ENCODE measurements at places on chromosomes 3 and 15.

DNA sequence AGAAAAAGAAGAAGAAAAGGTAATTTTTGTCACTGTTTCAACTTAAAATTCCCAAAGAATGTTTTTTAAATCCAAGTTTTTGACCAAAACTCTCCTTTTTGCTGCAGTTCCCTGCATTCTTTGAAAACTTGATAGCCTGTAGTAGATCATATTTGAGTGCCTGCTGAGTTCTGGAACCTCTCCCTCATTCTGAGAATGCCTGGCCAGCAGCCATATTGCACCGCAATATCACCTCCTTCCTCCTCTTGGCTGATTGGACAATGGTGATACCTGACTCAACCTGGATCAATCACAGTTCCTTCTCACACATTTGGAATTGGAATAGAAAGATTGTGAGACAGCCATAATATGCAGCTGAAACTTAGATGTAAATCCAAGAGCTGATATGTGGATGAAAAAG, 97.6 kb upstream of the GAP43 start:
- no peak for DNase-seq

GRCh38 chr3:149563114-149563513, 88.6 kb downstream of the TM4SF4 start:
- no peak for DNase-seq

DNA sequence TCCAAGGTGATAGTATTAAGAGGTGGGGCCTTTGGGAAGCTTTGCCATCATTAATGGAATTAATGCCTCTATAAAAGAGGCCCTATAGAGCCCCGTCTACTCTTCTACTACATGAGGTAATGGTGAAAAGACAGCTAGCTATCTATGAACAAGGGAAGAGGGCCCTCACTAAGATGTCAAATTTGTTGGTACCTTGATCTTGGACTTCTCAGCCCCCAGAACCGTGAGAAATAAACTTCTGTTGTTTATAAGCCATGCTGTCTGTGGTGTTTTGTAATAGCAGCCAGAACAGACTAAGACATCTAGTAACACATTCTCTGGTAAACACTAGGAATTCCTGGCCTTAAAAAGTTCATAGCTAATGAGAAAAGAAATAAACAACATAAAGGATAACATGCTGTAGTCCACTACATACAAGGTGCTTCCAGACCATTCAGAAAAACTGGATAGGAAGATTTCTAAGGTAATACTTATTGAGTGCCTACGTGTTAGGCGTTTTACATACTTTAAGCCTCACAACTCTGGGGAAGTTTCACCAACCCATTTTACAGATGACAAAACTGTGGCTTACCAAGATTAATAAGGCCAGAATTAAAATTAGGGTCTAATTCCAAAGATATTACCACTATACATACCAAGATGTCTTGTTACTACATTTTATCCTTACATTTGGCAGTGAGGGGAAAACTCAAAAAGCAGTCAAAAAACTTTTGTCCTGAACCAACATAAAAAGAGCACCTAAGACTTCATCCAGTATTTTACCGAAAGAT, 3.2 kb downstream of the UBE3A start:
- no peak for DNase-seq

DNA sequence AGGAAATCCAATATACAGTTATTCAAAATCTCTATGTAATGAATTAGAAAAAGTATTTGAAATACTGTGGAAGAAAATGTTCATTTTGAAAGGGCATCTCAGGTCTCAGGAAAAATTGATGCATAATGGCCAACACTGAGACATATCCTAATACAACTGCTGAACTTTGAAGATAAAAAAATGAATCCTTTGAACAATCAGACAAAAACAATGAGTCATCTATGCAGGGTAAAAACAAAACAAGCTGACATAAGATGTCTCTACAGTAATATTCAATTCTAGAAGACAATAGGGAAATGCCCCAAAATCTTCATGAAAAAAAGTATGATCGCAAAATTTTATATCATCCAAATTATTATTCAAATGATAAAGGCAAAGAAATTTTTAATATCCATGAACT, 34.0 kb upstream of the ZNF280D start:
- DNase-seq, result no peak

DNA sequence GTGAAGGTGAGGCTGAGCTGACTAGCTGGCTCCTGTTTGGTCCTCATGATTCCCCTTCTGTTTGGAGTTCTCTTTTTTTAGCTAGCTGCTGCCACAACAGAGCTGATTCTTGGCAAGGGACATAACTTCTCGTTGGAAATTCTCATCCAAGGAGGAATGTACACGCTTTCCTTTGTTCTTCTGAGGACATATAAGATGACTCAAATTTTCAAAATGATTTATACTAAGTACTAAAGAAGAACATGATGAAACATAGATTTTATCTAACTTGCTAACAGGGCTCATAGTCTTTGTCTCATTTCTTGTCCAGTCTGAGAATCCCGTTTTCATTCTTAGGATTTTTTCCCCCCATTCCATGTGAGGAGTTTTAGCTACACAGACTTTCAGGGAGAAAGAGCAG, 2.9 kb upstream of the TFG start:
- no peak for DNase-seq

- no peak for DNase-seq
These were observed 49.6 kb downstream of the TRAK1 start for GRCh38 chr3:42140665-42141203.

DNA sequence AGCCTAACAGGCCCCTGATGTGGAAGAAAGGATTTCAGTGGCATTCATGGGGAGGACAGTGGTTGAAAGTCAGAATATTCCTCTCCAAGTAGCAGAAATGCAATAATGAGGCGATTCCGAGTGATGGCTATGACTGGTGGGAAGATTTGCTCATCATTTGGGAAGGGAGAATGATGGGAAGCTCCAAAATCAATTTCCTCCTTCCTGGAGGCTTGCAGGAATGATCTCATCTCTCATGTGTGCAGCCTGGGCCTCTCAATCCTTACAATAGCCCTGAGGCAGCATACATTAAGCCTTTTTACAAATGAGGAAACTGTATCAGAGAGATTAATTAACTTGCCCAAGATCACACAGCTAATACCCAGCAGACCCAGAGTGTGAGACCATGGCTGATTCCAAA, 58.7 kb downstream of the BOC start:
- no peak for DNase-seq

- DNase-seq, result no peak
These were observed 175.9 kb downstream of the VGLL3 start for GRCh38 chr3:86814918-86815655.

DNA sequence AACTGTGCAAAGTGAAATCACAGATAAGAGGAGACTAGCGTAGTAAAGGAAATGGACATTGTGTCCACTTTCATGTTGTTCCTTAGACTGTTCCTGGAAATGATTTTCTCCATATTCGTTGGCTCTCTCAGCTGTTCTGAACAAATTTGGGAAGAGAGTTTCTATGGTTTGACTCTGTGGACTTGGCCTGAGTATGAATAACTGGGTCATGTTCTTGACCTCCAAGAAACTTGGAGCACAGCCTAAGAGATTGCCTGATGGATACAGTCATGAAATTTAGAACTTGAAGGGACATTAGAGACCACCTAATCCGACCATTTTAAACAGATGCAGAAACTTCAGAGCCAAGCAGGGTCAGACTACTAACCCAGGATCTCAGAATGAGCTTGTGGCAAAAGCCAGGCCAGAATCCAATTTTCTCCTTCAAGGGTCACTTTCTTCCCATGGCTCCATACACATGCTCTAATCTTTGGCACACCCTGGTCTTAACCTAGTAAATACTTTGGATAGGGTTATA, 430.4 kb downstream of the RBMS3 start:
- no peak for DNase-seq

GRCh38 chr15:52144656-52145178, 32.1 kb upstream of the BCL2L10 start:
- no peak for DNase-seq

DNA sequence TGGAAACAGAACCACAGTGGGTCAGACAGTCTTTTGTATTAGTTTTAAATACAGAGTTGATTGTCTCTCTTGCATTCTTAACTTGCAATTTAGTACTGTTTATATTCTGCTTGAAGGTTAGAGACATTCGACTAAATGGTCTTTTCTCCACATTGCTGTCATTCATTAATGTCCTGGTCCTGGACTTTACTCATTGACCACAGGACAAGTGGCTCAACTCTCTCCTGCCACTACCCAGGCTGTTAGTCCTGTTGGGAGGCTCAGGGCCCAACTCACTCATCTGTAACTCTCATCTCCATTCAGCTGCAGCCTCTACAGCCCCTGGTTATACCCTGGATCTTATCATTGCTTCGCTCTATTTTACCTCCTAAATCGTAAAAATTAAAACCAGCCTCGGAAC, 427.4 kb downstream of the LPP start:
- DNase-seq, result no peak

- DNase-seq, result no peak
These were observed 2.2 kb downstream of the VPS8 start for GRCh38 chr3:184814214-184814613.

DNA sequence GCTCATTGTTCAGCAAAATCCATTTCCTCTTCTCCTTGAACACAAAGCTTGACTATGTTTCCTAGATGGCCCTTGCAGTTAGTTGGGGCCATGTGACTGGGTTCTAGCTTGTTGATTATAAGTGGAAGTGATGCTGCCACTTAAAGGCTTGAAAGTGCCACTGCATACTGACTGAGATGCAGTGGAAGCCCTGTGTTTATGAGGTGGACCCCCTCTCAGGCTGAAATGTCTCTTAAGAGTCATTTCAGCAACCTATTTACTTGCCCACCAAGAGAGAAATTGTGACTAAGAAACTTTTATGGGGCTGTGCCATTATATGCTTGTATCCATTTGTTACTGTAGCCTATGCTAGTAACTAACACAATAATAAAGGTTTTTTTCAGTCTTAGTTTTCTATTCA, 8.4 kb upstream of the ANP32A start:
- no peak for DNase-seq

DNA sequence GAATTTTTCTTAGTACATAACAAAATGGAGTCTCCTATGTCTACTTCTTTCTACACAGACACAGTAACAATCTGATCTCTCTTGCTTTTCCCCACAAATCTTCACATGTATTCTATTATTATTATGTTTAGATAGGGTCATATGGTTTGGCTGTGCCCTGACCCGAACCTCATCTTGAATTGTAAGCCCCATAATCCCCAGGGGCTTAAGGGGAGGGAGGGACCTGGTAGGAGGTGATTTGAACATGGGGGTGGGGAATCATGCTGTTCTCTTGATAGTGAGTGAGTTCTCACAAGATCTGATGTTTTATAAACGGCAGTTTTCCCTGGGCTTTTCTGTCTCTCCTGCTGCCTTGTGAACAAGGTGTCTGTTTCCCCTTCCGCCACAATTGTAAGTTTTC, 86.7 kb upstream of the SELENOK start:
- DNase-seq, result no peak

- no peak for DNase-seq
These were observed 65.3 kb downstream of the LRTM1 start for GRCh38 chr3:54862526-54862925.

DNA sequence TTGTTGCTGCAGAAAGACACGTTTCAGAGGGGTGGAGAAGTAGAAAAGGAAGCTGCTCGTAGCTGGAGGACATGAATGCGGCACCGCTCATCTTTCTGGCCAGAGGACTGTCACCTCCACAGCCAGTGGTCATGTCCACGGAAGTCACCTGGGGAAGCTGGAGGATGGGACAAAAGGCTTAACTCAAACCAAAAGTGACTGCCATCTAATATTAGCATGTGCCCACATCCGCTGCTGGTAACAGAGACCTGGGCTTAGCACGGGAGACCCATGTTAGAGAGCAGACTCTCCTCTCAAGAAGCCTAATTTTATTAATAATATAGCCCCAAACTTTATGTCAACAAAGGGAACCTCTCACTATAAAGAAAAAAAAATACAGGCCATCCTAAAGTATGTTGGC, 5.9 kb downstream of the MEX3B start:
- no peak for DNase-seq

- no peak for DNase-seq
These were observed 528.2 kb downstream of the ZIC1 start for GRCh38 chr3:147937341-147937740.

DNA sequence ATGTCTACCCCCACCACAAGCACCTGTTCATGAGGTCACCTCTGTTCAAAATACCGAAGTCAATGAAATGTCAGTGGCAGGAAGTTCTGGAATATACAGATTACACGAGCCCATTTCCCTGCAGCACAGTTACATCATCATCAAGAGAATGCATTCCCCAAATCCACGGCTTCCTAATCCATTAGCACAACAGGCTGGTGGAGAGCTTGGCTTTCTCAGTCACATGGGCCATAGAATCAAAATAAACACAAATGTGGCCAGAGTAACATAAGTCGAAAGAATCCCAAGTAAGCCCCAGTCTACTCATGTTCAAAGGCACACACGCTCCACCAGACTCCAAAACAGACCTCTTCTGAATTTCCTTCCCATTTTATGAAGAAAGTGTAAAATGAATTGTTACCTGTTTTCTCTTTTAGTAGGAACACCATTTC, 419.3 kb downstream of the MAGI1 start:
- no peak for DNase-seq

GRCh38 chr15:74019734-74020133, 25.2 kb downstream of the PML start:
- no peak for DNase-seq

GRCh38 chr15:80464951-80465625, 60.9 kb downstream of the ARNT2 start:
- DNase-seq, result no peak

DNA sequence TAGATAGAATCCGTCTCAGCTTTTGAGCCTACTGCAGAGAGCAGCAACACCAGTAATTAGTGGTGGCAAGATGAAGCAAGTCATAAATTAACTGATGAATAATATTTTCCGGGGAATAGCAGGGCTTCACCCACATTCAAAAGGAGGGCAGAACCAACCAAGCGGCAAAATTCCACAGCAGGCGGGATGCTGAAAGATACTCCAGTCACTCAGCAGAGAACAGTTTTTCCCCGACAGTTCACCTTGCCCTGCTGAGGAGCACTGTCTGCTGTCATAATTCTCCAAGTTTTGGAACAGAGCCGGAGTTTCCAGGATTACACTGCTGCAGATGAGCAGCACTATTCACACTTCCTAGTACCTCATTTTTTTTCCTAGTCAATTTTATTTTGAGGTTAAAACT, 274.7 kb downstream of the CD47 start:
- no peak for DNase-seq

DNA sequence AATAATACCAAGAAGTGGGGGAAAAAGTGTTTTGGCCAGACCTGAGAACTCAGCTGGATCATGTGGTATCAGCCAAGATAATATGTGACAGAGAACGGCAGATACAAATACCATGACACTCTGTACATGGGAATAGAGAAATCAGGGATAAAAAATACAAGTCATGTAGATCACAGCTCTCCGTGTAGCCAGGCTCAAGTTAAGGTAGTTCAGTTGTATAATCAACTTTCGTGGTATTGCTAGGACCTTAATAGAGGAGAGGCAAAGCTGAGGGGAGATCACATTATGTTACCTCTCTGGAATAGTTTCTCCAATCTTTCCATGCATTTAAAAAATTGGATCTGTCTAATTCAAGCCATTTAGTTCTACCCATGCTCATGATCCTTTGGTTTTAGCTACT, 179.8 kb downstream of the GHSR start:
- DNase-seq, result no peak

- no peak for DNase-seq
These were observed 6.2 kb upstream of the SSUH2 start for GRCh38 chr3:8650583-8651416.

Data from stimulated activated CD4-positive, alpha-beta T cell treated with anti-CD3 and anti-CD28 coated beads, TNF-alpha, amount 100 ng/mL, for 1 hour (primary cell).